ENCODE measurements at places on chromosomes 2 and 18.
A peak's percentile ranks its signal among the peaks of the same experiment; 100 is the strongest.

- no peak for ATAC-seq
Observed at GRCh38 chr2:227785293-227785692, 28.3 kb upstream of the CCL20 start.

- peak; percentile 77 for ATAC-seq
Observed at GRCh38 chr2:127563458-127564428, 28.3 kb downstream of the MYO7B start.

- no peak for ATAC-seq
Observed at GRCh38 chr2:114642166-114642770, 199.8 kb downstream of the DPP10 start.

- ATAC-seq: no peak
Observed at GRCh38 chr2:133365117-133365516, 203.1 kb downstream of the NCKAP5 start.

GRCh38 chr2:153110486-153110885 is 368.1 kb downstream of the RPRM start:
- ATAC-seq: no peak

GRCh38 chr18:75618146-75618545 is 190.6 kb upstream of the SMIM21 start:
- no peak for ATAC-seq

- ATAC-seq: no peak
Observed at GRCh38 chr2:192148620-192149321, 46.0 kb downstream of the TMEFF2 start.

- no peak for ATAC-seq
Observed at GRCh38 chr2:39703181-39703872, 37.6 kb downstream of the TMEM178A start.

GRCh38 chr18:77487951-77488740 is 238.5 kb downstream of the GALR1 start:
- no peak for ATAC-seq
